ENCODE measurements at places on chromosomes 7 and 10.

GRCh38 chr7:132771301-132771730, 195.0 kb upstream of the PLXNA4 start:
- no peak for DNase-seq

DNA sequence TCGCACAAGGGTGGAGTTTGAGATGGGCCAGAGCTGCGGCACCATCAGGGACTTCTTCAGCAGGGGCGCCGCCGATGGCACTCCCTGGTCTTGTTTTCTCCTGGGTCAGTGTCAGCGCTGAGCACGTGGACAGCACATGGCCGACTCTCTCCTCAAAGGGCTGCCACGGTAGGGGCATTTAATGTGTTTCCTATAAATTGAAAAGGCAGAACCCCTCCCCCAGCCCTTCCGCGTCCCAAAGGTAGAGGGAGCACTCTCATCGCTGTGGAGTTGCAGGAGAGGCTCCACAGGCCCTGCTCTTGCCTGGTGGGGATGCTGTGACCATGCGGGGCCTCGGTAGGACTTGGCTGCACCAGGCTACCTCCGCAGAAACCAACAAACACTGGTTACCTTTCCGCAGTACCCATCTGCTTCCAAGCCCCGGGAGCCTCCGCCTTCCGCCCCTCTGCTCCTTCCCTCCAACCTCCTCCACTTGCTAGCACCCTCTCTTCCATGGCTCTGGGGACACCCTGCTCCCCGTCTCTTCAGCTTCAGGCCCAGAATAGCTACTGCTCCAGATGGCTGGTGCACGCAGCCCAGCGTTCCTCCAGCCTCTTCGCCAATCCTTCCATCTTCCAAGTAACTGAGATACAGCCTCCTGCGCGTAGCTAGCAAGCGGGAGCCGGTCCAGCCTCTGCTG, 166.3 kb upstream of the ADCY1 start:
- DNase-seq = no peak

- DNase-seq = no peak
These were observed 56.1 kb upstream of the ELN start for GRCh38 chr7:73971704-73972341.

DNA sequence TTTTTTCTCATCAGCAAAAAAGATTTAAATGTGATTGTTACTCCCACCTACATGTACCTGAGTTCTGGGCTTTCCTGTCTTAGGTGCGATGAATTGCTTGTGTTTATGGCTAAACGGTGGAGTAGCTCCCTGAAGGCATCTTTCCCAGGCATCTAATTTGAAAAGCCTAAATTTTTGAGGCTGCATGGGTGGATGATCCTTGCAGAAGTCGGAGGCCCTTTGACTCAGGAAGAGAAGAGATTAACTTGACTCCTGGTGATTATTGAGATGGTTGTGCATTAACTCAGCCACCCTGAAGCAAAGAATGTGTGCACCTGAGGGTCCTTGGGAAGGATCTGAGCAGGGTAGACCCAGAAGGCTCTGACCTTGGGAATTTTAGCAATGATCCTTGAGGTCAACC, 155.6 kb upstream of the SEMA3C start:
- DNase-seq = no peak

DNA sequence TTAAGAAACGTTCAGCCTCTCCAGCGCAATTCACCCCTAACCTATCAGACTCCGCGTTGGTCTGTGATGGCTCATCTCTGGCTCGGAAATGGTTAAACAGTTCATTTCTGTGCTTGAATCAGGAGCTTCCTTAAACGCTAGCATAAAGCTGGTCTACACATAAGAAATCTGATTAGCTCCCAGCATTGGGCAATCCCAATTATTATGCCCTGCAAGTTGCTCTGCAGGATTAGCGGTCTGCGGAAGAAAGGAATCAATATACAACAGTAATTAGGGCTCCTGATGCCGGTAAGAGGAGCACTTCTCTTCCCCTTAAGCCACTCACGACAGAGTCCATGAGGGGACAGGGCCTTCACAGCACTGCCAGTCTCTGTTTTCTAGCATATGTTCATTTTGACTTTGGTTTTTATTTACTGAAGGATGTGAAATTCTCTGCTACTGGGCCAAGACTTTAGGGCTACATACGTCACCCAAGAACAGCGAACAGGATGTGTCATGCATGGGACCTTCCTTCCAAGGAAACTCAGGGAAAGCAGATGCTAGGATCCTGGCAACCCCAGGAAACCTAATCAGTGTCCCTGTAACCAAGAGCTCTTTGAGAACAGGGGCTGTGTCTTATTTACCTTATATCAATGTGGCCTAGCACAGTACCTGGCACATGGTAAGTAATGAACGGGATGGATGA, 324.4 kb downstream of the KCNMA1 start:
- DNase-seq = no peak

- DNase-seq = no peak
These were observed 251.9 kb upstream of the PTER start for GRCh38 chr10:16184906-16185305.

Measured in astrocyte of the spinal cord (primary cell).